ENCODE measurements at places on chromosomes 6 and 20.

GRCh38 chr6:161747506-161747905, 473.6 kb upstream of the AGPAT4 start:
- no peak overlapping the region for H3K4me3 ChIP-seq
- no peaks in the 10 kb centered on the region for H3K36me3 ChIP-seq
- no peaks in the 10 kb centered on the region for H3K4me1 ChIP-seq
- no peak for DNase-seq
- H3K27me3 ChIP-seq = no peaks in the 10 kb centered on the region
- H3K27ac ChIP-seq = no peak overlapping the region

DNA sequence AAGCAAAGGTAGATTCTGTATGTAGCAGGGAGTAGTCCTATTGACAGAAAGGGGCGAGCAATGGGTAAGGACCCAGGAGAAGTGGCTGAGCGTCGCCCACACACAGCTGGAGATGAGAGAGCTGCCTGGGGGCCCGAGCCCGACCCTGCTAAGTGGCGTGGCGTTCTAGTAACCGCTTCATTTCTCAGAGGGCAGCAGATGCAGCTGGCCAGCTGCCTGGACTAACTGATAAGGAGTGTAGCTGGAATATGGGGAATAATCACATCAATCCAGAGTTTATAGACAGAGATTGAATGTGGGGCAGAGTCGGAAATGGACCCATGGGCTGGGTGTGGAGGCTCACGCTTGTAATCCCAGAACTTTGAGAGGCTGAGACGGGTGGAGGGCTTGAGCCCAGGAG, 64.4 kb downstream of the EZR start:
- H3K27ac ChIP-seq = no peak overlapping the region
- no peaks in the 10 kb centered on the region for H3K27me3 ChIP-seq
- no peaks in the 10 kb centered on the region for H3K4me1 ChIP-seq
- no peak overlapping the region for H3K4me3 ChIP-seq

- H3K36me3 ChIP-seq = no peaks in the 10 kb centered on the region
- no peak overlapping the region for H3K4me3 ChIP-seq
- no peaks in the 10 kb centered on the region for H3K4me1 ChIP-seq
- no peak for DNase-seq
- H3K27me3 ChIP-seq = peaks cover 3% of the 10 kb centered on the region
These were observed 69.2 kb upstream of the CDYL start for GRCh38 chr6:4707011-4707410.

- no peak overlapping the region for H3K27ac ChIP-seq
- no peaks in the 10 kb centered on the region for H3K4me1 ChIP-seq
- H3K27me3 ChIP-seq = peaks cover 19% of the 10 kb centered on the region
- no peaks in the 10 kb centered on the region for H3K36me3 ChIP-seq
- DNase-seq = no peak
- H3K4me3 ChIP-seq = no peak overlapping the region
These were observed 100.8 kb downstream of the CAP2 start for GRCh38 chr6:17494177-17494576.

DNA sequence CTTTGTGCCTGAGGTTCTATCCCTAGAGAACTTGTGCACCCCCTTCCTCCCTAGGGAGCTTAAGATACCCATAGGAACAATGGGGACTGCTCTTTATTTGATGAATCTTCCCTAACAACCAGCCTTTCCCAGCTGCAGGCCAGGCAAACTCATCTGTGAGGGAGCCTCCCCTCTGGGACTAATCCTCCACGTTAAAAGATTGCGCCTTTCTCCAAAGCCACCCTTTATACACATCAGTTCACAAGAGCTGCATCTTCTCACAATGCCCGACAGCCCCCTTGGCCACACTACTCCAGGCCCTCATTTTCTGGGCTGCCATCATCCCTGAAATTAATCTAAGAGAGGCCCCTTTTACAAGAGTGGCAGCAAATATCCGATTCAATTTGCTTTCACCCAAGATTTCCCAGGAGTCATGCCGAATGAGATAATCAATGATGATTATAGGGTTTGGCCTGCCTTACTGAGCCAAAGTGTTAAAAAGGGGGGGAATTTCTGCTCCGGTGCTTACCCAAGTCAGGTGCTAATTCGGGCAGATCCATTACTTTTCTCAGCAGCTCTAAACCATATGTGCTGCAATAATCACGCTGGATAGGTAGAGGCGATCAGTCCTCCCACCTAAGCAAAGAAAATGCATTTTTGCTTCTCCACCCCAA, 336.5 kb downstream of the KIF16B start:
- H3K4me1 ChIP-seq = no peaks in the 10 kb centered on the region
- DNase-seq = no peak
- H3K27me3 ChIP-seq = no peaks in the 10 kb centered on the region
- no peak overlapping the region for H3K4me3 ChIP-seq
- no peak overlapping the region for H3K27ac ChIP-seq

GRCh38 chr6:38567436-38567835, 72.3 kb downstream of the BTBD9 start:
- H3K27me3 ChIP-seq = no peaks in the 10 kb centered on the region
- no peak overlapping the region for H3K27ac ChIP-seq
- peaks cover 14% of the 10 kb centered on the region for H3K4me1 ChIP-seq
- no peak for DNase-seq

DNA sequence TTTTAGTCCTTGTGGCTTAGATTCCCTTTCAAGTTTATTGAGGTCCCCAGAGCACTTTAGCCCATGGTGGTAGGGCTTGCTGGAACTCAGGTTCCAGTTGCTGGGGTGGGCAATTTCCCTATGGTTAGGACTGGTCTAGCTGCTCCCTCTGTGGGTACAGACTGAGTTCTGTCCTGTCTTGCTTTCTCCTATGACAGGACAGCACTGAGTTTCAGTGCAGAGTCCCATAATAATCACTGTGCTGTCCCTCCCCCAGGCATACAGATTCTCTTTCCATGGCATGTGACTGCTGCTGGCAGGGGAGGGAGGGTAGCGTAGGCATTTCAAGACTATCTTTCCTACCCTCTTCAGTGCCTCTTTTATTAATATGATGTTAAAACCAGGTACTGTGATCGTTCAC, 17.1 kb upstream of the ERVFRD-1 start:
- no peak for DNase-seq
- H3K36me3 ChIP-seq = peaks cover 16% of the 10 kb centered on the region
- H3K4me1 ChIP-seq = peaks cover 8% of the 10 kb centered on the region

GRCh38 chr6:33677143-33677660, 34.3 kb downstream of the UQCC2 start:
- no peaks in the 10 kb centered on the region for H3K27me3 ChIP-seq
- no peak overlapping the region for H3K27ac ChIP-seq
- no peak overlapping the region for H3K4me3 ChIP-seq
- peaks cover 7% of the 10 kb centered on the region for H3K4me1 ChIP-seq

- no peak for DNase-seq
- H3K36me3 ChIP-seq = no peaks in the 10 kb centered on the region
- H3K4me1 ChIP-seq = no peaks in the 10 kb centered on the region
- no peak overlapping the region for H3K4me3 ChIP-seq
These were observed 112.3 kb downstream of the CBLN4 start for GRCh38 chr20:55893031-55893430.

DNA sequence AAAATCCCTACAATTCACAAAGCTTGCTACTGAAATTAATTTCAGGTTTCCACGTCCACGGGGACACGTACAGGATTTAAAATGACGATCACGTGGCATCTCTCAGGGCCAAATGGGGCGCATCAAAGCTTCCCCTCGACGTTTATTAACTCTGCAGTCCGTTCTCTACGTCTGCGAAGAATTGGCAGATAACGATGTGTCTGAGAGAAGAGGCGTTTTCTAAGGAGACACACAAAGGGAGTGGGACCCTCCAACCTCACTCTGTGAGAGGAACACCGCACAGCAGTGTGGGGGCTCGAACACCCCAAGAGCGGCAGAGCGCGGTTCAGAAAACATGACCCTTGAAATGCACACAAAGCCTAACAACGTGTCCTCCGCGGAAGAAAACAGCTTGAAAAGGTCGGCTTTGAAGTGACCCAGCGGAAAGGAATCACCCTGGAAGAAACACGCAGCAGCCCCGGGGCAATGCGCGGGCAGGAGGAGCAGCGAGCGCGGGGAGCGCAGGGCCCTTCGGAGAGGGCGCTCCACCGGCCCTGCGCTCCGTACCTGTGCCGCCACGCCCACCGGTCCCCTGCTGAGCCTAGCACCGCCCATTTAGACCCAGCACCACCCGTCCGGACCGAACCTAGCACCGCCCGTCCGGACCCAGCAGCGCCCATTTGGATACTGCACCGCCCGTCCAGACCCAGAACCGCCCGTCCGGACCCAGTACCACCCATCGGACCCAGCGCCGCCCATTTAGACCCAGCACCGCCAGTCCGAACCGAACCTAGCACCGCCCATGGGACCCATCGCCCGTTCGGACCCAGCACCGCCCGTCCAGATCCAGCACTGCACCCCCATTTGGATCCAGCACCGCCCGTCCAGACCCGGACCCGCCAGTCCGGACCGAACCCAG, 1.1 kb upstream of the AFDN start:
- H3K27ac ChIP-seq = no peak overlapping the region
- peaks cover 7% of the 10 kb centered on the region for H3K36me3 ChIP-seq
- H3K27me3 ChIP-seq = peaks cover 54% of the 10 kb centered on the region
- peaks cover 40% of the 10 kb centered on the region for H3K4me1 ChIP-seq
- peak overlapping the region; percentile 82 for H3K4me3 ChIP-seq
- peak; percentile 26 for DNase-seq

GRCh38 chr6:156689656-156690055, 87.5 kb upstream of the ARID1B start:
- no peak for DNase-seq
- no peak overlapping the region for H3K27ac ChIP-seq
- H3K4me3 ChIP-seq = no peak overlapping the region
- peaks cover 2% of the 10 kb centered on the region for H3K27me3 ChIP-seq
- no peaks in the 10 kb centered on the region for H3K36me3 ChIP-seq

DNA sequence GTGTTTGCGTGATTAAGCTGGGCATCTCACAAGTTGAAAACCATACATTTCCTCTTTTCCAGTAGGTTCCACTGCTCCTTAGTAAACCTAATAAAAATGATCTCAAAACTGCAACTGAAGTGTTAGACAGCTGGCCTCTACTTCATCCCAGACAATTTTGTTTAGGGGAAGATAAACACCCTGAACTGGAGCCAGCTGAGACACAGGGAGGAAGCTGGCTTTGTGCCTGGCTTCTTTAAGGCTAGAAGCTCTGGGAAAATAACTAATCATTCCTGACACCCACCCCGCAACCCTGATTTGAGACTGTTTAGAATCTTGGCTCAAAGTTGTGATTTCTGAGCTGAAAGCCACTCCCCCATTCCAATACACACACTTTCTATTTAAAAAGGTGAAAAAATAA, 11.6 kb downstream of the PTPRT start:
- H3K36me3 ChIP-seq = no peaks in the 10 kb centered on the region
- DNase-seq = no peak
- no peak overlapping the region for H3K4me3 ChIP-seq
- no peaks in the 10 kb centered on the region for H3K4me1 ChIP-seq

DNA sequence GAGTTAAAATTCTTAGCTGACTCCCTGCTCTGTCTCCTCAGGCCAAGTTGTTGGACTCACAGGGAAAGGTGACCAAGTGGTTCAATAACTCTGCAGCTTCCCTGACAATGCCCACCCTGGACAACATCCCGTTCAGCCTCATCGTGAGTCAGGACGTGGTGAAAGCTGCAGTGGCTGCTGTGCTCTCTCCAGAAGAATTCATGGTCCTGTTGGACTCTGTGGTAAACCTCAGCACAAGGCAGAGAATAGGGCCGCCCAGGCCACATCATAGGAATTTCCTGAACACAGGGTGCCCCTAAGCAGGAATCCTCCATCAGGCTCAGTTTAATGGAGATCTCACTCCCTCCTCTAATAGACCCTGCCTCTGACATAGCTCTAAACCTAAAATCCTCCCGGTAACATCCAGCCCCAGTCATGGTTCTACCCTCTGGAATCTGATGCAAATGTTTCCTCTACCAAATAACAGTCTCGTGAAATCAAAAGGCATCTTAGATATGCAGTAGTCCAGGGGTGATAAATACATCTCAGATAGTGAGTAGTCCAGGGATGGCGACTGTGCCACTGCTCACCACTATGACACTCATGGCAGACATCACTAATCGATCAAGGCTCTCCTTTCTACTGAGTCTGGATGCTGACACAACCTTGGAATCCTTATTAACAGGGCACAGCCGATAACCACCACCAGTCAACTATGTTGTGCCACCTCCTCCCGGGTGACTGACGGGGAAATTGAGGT, 18.3 kb downstream of the BPIFB1 start:
- no peaks in the 10 kb centered on the region for H3K4me1 ChIP-seq
- no peak for DNase-seq
- H3K27me3 ChIP-seq = peaks cover 5% of the 10 kb centered on the region
- no peak overlapping the region for H3K27ac ChIP-seq

GRCh38 chr6:131782764-131783163, 25.1 kb upstream of the ENPP1 start:
- H3K4me1 ChIP-seq = no peaks in the 10 kb centered on the region
- no peak overlapping the region for H3K27ac ChIP-seq
- no peak overlapping the region for H3K4me3 ChIP-seq
- H3K36me3 ChIP-seq = no peaks in the 10 kb centered on the region

- peaks cover 50% of the 10 kb centered on the region for H3K36me3 ChIP-seq
- no peak overlapping the region for H3K4me3 ChIP-seq
- no peaks in the 10 kb centered on the region for H3K27me3 ChIP-seq
- H3K4me1 ChIP-seq = peaks cover 16% of the 10 kb centered on the region
- H3K27ac ChIP-seq = peak overlapping the region; percentile 10
These were observed 15.9 kb upstream of the TBC1D20 start for GRCh38 chr20:478010-478948.

DNA sequence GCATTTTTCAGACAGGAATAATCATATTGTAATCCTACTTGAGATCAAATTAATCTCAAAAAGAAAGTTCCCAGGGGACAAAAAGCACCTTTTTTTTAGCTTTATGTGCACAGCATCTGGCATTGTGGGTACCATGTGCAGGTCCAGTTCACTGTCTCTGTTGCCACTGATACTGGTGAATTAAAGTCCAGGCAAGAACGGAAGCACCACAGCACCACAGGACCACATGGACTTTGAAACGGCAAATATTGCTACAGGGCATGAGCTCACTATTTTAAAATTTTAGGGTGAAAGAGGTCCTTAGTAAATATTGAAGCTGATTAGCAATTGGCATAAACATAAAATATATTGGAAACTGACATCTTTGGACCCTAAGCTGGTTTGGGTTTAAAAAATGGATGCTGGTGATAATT, 709.0 kb downstream of the EPM2A start:
- H3K4me3 ChIP-seq = no peak overlapping the region
- peaks cover 18% of the 10 kb centered on the region for H3K27me3 ChIP-seq
- no peaks in the 10 kb centered on the region for H3K36me3 ChIP-seq
- H3K4me1 ChIP-seq = peaks cover 3% of the 10 kb centered on the region
- H3K27ac ChIP-seq = no peak overlapping the region
- no peak for DNase-seq

- no peak for DNase-seq
- no peaks in the 10 kb centered on the region for H3K4me1 ChIP-seq
- no peak overlapping the region for H3K4me3 ChIP-seq
- H3K27me3 ChIP-seq = peaks cover 3% of the 10 kb centered on the region
- H3K27ac ChIP-seq = no peak overlapping the region
These were observed 123.0 kb upstream of the RREB1 start for GRCh38 chr6:6984585-6985366.

GRCh38 chr6:98574984-98575383, 259.4 kb upstream of the POU3F2 start:
- H3K27me3 ChIP-seq = no peaks in the 10 kb centered on the region
- H3K4me3 ChIP-seq = no peak overlapping the region
- H3K4me1 ChIP-seq = no peaks in the 10 kb centered on the region

GRCh38 chr6:21596145-21596948, 2.8 kb downstream of the SOX4 start:
- H3K36me3 ChIP-seq = peaks cover 12% of the 10 kb centered on the region
- peaks cover 48% of the 10 kb centered on the region for H3K27me3 ChIP-seq
- peak overlapping the region; percentile 16 for H3K27ac ChIP-seq
- H3K4me1 ChIP-seq = peaks cover 22% of the 10 kb centered on the region

- no peak for DNase-seq
- H3K27ac ChIP-seq = no peak overlapping the region
These were observed 59.2 kb downstream of the SNRNP48 start for GRCh38 chr6:7649037-7649810.
